ENCODE measurements at places on chromosomes 16 and 17. TPM values are rescaled to one million over a fixed set of nuclear protein-coding genes. Genes with fewer than 3 reads are reported as not detected.

DNA sequence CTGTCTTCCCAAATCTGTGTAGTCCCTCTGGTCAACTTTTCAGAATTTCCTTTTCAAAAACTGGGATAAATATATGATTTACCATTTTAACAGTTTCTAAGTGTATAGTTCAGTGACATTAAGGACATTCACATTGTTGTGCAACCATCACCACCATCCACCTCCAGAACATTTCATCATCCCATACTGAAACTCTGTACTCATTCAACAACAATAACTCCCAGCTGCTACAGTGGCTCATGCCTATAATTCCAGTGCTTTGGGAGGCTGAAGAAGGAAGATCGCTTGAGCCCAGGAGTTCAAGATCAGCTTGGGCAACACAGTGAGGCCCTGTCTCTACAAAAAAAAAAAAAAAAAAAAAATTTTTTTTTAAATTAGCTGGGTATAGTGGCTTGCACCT lies 131.0 kb downstream of the AATF start:
- DNase-seq: no peak

GRCh38 chr17:79695293-79695790 lies 35.4 kb upstream of the ENPP7 start:
- no peak for DNase-seq

DNA sequence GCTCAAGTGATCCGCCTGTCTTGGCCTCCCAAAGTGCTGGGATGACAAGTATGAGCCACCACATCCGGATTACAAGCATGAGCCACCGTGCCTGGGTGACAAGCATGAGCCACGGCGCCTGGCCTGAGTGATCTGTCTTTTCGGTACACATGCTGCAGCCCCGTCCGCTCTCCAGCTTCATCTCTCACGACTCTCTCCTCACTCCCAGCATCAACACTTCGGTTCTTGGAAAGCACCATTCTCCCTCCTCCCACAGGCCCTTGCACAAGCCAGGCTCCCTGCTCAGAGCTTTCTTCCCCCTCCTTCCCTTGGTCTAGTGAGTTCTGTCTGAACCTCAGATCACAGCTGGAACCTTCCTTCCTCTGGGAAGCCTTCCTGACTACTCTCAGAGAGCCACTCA lies 6.5 kb upstream of the NCBP3 start:
- DNase-seq: no peak

The ELP5 gene
- total RNA-seq: 24.9 TPM

- DNase-seq: peak; percentile 87
These were observed 45.2 kb downstream of the MYH13 start for GRCh38 chr17:10327640-10328039.

DNA sequence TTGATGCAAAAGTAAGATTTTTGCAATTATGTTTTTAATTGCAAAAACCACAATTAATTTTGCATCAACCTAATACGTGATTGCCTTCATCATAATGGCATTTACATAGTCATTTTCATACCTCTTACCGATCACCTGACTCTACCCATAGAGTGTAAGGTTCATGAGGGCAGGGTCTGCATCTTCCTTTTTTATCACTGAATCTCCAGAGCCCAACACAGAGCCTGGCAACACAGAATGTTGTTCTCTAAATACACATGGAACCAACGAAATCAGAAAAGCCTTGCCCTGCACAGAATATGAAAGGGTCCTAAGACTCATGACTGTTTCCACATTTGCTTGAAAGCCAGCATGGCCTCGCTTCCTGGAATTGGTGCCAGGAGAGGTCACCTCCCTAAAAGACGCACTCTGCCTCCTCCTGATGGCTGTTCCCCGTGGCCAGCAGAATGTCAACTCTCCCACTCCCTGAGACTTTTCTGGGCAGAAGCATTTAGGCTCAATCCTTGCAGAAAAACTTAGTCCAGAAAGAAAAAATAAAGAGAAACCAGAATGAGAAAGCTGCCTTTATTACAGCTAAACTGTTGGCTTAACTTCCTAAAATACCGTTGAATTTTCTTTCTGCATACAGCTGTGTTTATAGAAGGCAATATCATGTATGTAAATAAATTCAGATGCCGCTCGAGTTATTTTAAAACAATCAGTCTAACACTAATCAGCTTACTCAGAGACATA lies 327.8 kb upstream of the MAF start:
- DNase-seq: no peak

DNA sequence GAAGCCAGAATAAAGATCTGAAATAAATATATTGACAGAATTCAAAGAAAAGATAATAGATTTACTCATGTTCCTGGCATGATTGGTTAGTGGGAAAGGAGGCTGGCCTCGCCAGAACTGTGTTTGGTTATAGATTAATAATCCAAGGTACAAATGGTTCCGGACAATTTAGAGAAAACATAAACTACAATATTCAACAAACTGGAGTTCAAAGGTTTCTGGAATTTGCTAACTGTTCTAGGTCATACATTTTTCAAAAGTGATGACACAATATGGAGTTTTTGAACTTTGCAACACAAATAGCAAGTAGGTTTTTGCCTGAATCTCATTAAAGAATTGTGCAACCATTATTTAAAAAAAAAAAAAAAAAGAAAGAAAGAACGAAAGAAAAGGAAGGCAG lies 251.7 kb upstream of the SALL1 start:
- no peak for DNase-seq

GRCh38 chr16:10466861-10467260 lies 81.0 kb downstream of the ATF7IP2 start:
- no peak for DNase-seq

GRCh38 chr16:48365601-48366164 lies 19.5 kb downstream of the SIAH1 start:
- DNase-seq: peak; percentile 13

DNA sequence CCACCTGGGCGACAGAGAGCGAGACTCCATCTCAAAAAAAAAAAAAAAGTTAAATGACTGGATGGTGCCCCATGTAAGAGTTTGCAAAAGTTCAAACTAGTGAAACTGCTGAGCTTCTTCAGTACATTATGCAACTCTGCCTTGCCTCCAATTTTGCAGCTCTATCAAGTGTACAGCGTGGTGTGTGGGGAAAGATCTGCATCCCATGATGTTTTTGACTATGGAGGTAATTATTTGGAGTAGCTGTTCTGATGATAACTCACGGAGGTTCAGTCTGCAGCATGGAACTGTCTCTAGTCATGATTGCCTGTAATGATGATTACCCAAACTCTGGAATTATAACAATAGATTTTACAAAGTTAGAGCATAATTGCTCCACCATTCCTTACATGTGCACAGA lies 149.6 kb downstream of the PITPNC1 start:
- DNase-seq: no peak

DNA sequence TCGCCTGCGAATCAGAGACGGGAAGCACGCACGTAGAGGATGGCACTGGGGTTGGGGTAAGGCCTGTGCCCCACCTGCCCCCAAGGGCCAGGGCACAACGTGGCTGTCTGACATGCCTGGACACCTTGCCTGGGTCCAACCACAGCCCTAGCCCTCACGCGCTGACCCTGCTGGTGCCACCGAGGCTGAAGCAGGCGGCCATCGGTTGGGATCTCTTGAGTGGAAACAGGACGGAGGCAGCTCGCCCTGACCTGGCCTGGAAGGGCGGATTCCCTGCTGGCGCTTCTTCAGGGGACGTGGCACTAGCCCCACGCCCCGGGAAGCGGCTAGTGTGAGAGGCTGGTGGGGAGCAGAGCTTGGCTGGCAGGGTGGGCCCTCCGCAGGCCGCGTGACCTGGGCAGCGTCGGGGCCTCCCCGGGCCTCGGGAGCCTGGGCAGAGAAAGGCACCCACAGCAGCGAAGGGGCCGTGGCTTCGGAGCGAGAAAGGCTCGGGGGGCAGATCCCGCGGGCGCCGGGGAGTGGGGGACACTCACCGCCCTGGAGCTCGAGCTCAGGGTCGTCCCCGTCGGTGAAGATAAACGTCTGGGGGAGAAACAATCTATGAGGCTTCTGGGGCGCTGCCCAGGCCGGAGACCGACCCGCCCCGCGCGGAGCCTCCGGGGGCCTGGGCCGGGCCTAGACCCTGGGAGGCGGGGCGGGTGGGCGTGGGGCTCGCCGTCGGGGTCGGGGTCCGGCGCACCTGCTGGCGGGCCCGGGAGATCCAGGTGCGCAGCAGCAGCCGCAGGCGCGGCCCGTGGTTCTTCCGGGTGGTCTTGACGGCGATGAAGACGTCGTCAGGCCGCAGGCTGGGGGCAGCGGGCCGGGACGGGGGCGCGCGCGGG lies 610 bp downstream of the RFNG start:
- peak; percentile 14 for DNase-seq

DNA sequence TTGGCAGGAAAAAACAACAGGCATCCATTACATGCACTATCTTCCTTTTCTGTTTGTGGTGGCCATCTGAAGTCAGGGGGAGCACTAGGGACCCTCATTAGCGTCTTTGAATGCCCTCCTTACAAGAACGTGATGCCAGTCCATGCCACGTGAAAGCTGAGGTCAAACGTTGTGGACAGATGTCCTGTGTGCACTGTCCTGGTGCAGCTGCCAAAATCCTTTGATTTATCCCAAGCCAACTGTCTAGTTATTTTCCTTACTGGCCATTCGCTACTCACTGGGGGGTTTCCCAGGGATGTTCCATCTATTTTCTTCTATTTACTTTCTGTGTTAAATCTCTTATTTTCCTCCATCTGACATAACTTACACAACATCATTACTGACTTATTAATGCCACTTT lies 135.7 kb downstream of the ABCA8 start:
- no peak for DNase-seq

The KRT39 gene
- total RNA-seq: not detected

The ALOX15 gene
- total RNA-seq: 3.0 TPM

The GP1BA gene
- not detected for total RNA-seq

DNA sequence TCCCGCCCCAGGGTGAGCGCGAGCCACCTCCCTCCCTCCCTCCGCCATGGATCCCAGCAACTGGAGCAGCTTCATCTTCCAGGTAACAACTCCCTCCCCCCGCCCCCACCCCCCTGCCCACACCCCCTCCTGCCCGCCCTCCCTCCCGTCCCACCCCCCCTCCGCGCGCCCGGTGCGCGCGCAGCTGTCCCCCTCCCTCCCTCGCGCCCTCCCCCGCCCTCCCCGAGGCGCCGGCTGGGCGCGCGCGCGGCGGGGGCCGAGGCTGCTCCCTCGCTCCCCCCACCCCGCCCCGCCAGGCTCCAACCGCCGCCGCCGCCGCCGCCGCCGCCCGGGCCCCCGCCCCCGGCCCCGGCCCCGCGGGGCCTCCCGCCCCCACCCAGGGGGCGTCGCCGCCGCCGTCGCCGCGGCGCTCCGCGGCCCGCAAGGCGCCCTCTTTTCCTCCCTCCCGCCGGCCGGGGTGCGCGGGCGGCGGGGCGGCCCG lies at the start of gene MAZ:
Gene MAZ (plus strand): TSS at position 431 of the 481 bp plus-strand sequence. CDS start 173 bp downstream, outside the sequence.
- no peak for DNase-seq

The SCN4A gene
- total RNA-seq: 0.20 TPM

GRCh38 chr16:383326-384051 lies 1.7 kb upstream of the PGAP6 start:
- DNase-seq: no peak

DNA sequence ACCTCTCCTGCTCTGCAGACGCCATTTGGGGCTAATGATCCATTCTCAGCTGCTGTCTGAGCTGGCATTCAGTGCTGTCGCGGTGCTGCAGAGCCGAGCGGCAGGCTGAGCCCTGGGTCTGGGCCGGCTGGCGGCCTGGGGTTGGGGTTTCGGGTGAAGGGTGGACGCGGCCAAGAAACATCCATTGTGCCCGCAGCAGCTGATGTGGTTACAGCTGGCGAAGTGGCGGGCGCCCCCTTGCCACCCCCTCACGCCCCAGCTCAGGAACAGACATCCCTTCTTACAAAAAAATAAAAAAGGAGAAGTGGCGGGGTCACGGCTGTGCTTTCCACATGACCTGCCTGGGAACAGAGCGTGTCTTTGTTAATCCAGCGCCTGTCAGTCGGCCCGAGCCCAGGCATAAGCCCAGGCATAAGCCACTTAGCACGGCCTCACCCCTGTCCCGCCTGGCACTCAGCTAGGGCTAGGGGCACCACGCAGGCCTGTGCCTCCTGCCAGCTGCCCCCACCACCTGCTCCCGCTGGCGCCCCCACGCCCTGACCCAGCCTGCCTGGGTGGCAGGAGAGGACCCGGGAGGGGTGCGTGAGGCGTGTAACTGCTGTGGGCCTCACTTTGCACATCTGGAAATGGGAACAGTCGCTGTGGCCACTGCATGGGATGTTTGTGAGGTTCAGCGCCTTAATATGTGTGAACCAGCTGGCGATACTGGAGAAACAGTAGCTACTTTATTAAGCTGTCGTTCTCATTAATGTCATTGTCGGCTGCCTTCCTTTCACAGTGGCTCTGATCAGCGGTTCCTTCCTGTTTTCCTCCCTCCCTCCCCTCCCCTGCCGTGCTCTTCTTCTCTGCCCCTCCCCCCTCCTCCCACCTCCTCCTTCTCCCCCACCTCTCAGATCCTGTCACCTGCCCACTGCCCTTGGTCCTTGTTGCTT lies 197.7 kb upstream of the CIBAR2 start:
- no peak for DNase-seq

DNA sequence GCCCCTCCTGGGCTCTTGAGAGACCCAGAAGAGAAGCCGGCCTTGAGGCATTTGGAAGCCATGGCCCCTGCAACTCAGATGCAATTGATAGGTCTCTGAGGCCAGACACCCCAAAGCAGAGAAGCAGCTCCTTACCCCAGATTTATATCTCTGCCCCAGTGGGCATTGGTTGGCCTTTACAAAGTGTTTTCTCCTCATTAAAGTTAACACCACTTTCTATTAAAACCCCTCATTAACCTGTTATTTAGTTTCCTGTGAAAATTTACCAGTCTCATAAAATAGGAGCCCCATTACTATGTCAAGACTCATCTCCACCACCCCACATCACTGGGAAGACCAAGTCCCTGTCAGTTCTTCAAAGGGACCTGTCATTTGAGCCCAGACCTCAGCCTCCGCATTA lies at the start of gene KRT35:
Gene KRT35 (minus strand): TSS at position 116 of the 400 bp plus-strand sequence. CDS start 54 bp downstream, at position 62.
- no peak for DNase-seq

GRCh38 chr17:1421470-1421869 lies 21.4 kb upstream of the YWHAE start:
- no peak for DNase-seq

DNA sequence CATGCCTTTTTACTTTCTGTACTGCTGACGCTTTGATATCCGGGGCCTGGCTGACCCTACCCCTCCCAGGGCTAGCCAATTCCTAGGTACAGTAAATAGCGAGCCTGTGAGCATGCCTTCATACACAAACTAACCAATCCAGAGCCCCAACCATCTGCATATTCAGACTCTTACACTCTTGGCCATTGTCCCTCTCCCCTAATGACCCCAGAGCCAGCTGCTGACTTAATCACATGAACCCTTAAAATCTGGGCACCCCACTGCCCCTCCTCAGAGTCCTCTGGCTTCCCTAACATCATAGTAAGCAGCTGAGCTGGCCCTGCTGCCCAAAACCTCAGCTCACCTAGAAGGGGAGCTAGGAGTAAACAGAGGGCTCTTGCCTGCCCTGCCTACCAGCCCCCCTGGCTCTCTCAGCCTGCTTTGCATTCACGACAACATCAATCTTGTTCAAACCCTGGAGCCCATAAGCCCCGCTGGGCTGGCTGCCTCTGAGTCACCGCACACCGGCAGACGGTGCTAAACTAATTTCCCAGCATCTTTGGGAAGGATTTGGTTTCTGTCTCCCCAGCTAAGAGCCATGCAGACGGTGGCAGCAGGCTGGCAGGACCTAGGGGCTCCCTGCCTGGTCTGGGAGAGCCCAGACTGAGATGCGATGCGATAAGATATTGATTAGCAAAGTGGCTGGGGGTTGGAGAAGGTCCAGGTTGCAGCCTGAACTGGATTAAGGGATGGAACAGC lies 63.2 kb downstream of the CLEC19A start:
- no peak for DNase-seq

GRCh38 chr16:85123891-85124635 lies 11.8 kb upstream of the CIBAR2 start:
- DNase-seq: no peak

GRCh38 chr17:17768424-17769088 lies 68.2 kb downstream of the SREBF1 start:
- DNase-seq: no peak

- DNase-seq: no peak
These were observed 2.2 kb downstream of the RAB26 start for GRCh38 chr16:2150418-2151187.
